ENCODE measurements at places on chromosomes 6 and 20. TPM values are rescaled to one million over a fixed set of nuclear protein-coding genes. Genes with fewer than 3 reads are reported as not detected.

The CGAS gene
- 8.3 TPM for total RNA-seq

The PLAGL1 gene
- 23.1 TPM for total RNA-seq

The FAM217A gene
- total RNA-seq: not detected

The TFAP2A gene
- total RNA-seq: 19.4 TPM

The PRPH2 gene
- not detected for total RNA-seq

The PSMA7 gene
- 319 TPM for total RNA-seq

The MOG gene
- total RNA-seq: not detected

The PDYN gene
- not detected for total RNA-seq

The NMBR gene
- total RNA-seq: not detected

The CPXM1 gene
- total RNA-seq: 19.4 TPM

The ECT2L gene
- total RNA-seq: not detected

The EXOC2 gene
- 23.6 TPM for total RNA-seq

The TCP11 gene
- total RNA-seq: not detected

The PLN gene
- total RNA-seq: 33.9 TPM

The VGLL2 gene
- not detected for total RNA-seq

The POM121L2 gene
- not detected for total RNA-seq

The LY6G5C gene
- 1.7 TPM for total RNA-seq

The SMPDL3A gene
- 44.7 TPM for total RNA-seq

The OGFRL1 gene
- 34.1 TPM for total RNA-seq

The MRPL18 gene
- total RNA-seq: 58.7 TPM

The ELOVL4 gene
- 2.9 TPM for total RNA-seq

The VEGFA gene
- total RNA-seq: 194 TPM

The LIN28B gene
- not detected for total RNA-seq

The ZSCAN12 gene
- 5.9 TPM for total RNA-seq

The ID4 gene
- 27.7 TPM for total RNA-seq

The ERVFRD-1 gene
- 0.25 TPM for total RNA-seq

The TNFRSF6B gene
- 16.7 TPM for total RNA-seq

The KIFC1 gene
- 27.5 TPM for total RNA-seq

The KCNQ5 gene
- total RNA-seq: 3.9 TPM

The FUT9 gene
- not detected for total RNA-seq

The COL12A1 gene
- total RNA-seq: 130 TPM

The HLA-DQA1 gene
- 7.4 TPM for total RNA-seq

The FERMT1 gene
- total RNA-seq: 9.8 TPM

The HSPA1L gene
- 0.98 TPM for total RNA-seq

The SLC12A5 gene
- total RNA-seq: not detected

The DEFB124 gene
- not detected for total RNA-seq

The CCR6 gene
- 1.2 TPM for total RNA-seq

The ENPP3 gene
- total RNA-seq: 2.0 TPM

The GCNT2 gene
- total RNA-seq: 17.2 TPM

The RAB23 gene
- 31.4 TPM for total RNA-seq

The BTN1A1 gene
- total RNA-seq: not detected

The TLDC2 gene
- 3.9 TPM for total RNA-seq

The CTSZ gene
- total RNA-seq: 128 TPM

The RBPJL gene
- not detected for total RNA-seq

The WFDC12 gene
- 4.4 TPM for total RNA-seq

The GINS1 gene
- total RNA-seq: 2.0 TPM

The TFAP2D gene
- not detected for total RNA-seq

The KIAA1755 gene
- total RNA-seq: 2.7 TPM

The LRRC1 gene
- 52.5 TPM for total RNA-seq

The TNNC2 gene
- total RNA-seq: not detected

The RAET1L gene
- total RNA-seq: 8.3 TPM

The TPD52L1 gene
- 85.0 TPM for total RNA-seq

The AFDN gene
- total RNA-seq: 162 TPM

The FKBP1A gene
- total RNA-seq: 212 TPM

The BNIP5 gene
- not detected for total RNA-seq

The CALHM4 gene
- total RNA-seq: not detected

The FITM2 gene
- total RNA-seq: 7.4 TPM

The ANKRD66 gene
- total RNA-seq: not detected

The HCK gene
- total RNA-seq: 10.1 TPM

The SH3BGRL2 gene
- 38.3 TPM for total RNA-seq

All from vagina (tissue), 2 donors.